ENCODE measurements at places on chromosomes 1 and 21.

DNA sequence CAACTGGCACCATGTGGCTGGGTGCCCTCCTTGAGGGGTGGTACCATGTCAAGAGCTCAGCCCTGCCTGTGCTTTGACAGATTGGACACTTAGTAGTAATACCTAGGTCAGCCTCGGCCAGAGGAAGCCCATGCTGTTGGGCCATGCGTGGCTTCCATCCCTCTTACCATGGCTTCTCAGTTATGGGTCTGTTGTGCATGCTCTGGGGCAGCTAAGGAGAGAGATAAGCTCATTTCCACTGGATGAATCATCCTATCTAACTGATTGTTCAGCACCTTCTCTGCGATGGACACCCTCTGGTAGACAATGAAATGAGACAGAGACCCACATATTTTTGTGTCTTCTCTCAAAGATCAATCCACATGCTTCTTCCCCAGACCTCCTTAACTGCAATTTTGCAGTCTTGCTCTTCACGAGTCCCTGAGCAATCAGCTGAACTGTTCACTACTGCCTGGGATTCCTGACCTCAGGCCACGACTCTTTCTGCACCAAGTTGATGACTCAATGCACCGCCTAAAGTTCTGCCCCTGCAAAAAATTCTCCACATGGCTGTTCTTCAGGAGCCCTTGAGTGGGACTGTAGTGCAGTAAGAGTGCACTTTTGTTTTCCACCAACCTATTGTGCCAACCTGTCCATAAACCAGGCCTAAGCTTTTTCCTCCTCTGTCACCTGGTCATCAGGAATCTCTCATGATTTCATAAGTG lies 6.9 kb upstream of the TRIM62 start:
- no peak for DNase-seq

DNA sequence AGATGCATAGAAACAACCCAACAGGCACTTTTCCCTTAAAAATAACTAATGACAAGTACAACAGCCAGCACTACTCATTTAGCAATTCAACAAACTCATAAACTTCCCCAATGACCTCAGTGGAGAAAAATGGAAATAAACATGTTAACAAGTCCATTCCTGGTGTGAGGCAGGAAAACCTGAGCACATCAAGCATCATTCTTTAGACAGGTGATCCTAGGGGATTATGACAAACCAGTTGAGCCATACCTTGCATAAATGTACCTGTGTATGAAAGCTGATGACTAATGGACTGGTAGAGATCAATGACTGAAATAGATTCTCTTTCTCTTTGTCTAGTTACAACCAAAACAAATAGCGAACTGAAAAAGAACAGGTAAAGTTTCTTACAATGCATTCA lies 7.0 kb downstream of the COL24A1 start:
- DNase-seq = no peak

DNA sequence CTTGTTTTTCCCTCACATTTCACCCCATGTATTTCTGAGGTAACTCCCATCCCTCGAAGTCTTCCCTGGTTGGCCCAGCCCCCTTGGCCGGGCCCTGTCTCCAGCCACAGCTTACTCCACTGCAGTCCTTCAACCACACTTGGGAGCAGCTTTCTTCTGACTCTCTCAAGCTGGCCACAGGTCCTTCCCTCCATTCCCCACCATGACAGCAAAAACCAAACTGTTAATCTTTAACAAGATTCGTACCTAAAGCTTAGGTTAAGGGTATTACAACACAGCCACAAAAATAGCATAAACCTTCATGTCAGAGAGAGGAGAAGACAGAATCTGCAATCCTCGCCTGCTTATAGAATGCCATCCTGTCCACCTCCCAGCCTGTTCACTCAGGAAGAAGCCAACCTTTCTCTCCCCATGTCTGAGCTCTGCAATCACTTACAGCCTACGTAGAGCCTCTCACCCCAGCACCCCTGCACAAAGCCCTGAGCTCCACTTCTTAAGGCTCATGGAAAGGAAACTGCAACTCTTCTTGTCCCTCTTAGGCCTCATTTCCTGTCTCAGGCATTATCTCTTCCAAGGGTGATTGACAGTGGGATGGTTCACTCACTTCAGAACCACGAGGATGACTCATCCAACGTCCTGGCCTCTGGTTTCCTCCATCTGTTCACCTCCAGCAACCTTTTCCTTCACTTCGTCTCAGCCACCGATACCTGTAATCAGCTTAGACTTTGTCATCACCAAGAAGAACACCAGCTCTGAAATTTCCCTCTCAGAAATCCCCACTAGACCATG lies 72.8 kb downstream of the CD2 start:
- peak; percentile 60 for DNase-seq

GRCh38 chr21:43950481-43950880 lies 61.6 kb upstream of the TRAPPC10 start:
- DNase-seq = no peak

GRCh38 chr1:153133267-153133666 lies 17.4 kb downstream of the SPRR2G start:
- DNase-seq = no peak

GRCh38 chr1:89630048-89630447 lies 2.9 kb upstream of the LRRC8C start:
- DNase-seq = no peak

- DNase-seq = no peak
Measured at GRCh38 chr1:214993419-214993818, 89.1 kb upstream of the KCNK2 start.

DNA sequence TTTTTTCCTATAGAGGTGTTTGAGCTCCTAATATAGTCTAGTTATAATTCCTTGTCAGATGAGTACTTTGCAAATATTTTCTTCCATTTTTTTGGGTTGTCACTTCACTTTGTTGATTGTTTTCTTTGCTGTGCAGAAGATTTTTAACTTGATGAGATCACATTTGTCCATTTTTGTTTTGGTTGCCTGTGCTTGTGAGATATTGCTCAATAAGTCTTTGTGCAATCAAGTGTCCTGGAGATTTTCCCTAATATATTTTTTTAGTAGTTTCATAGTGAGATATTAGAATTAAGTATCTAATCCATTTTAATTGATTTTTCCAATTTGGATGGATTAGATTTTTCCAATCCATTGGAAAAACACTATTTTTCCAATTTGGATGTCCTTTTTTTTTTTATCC lies 1395.5 kb downstream of the PLA2G4A start:
- DNase-seq = no peak

- no peak for DNase-seq
Measured at GRCh38 chr21:28480470-28480869, 512.2 kb downstream of the LTN1 start.

DNA sequence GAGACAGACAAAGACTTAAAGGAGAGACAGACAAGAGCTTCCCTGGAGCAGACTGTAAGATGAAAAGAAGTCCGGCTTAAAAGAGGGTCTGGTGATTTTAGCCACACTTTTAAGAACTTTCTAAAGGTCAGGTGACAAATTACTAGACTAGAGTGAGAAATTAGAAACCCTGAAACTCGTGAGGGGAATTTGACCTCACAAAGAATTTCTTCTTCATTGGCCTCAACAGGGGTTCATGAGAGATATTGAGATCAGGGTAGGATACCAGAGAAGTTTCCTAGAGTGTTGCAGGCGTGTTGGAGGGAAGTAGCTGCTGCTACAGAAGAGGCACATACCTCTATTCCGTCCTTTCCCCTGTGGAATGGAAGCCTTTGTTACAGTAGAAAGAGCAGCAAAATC lies 884.4 kb downstream of the KCNT2 start:
- DNase-seq = no peak

- no peak for DNase-seq
Measured at GRCh38 chr1:100034470-100034869, 64.7 kb downstream of the SLC35A3 start.

- DNase-seq = no peak
Measured at GRCh38 chr21:14361958-14362357, 21.0 kb downstream of the HSPA13 start.

DNA sequence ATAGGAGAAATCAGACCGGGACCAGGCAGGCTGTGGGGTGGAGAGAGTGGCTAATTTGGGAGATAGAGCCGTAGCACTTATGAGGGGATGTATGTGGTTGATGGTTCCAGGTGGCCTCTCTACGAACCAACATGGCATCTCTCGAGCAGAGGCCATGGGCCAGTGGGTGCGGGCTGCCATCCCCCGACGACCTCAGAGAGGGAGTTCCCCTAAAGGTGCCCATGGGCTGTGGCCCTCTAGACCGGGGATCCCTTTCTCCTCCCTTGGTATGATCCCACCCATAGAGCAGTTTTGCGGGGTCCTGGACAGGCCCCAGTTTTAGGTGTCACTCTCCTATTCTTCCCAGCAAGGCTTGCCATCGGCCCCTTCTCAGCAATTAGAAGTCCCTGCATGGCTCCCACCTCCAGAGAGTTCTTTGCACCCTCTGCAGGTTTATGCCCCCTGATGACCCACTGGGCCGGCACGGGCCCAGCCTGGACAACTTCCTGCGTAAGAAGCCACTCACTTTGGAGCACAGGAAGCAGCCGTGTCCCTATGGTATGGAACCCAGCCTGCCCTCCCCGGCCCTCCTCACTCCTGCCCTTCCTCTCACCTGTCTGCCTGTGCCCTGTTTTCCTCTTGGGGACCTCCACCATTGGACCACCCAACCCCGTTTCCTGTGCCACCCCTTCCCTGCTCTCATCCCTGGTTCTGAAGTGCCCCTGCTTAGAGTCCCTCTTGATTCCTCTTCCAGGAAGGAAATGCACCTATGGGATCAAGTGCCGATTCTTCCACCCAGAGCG lies 7.8 kb downstream of the ZC3H12A start:
- no peak for DNase-seq

DNA sequence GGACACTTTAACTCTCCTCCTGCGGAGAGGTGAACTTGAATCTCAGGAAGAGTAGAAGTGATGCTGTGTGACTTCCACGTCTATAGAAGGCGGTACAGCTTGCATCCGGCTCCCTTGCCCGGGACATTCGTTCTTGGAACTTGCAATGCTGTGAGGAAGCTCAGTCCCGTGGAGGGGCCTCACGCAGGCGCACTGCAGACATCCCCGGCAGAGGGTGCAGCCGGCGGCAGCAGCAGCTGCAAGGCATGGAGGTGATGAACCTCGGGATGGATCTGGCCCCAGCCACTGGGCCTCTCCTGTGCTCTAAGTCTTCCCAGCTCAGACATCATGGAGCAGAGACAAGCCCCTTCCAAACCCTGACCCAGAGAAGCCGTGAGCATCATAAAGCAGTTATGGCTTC lies 61.8 kb upstream of the SOD1 start:
- DNase-seq = no peak

DNA sequence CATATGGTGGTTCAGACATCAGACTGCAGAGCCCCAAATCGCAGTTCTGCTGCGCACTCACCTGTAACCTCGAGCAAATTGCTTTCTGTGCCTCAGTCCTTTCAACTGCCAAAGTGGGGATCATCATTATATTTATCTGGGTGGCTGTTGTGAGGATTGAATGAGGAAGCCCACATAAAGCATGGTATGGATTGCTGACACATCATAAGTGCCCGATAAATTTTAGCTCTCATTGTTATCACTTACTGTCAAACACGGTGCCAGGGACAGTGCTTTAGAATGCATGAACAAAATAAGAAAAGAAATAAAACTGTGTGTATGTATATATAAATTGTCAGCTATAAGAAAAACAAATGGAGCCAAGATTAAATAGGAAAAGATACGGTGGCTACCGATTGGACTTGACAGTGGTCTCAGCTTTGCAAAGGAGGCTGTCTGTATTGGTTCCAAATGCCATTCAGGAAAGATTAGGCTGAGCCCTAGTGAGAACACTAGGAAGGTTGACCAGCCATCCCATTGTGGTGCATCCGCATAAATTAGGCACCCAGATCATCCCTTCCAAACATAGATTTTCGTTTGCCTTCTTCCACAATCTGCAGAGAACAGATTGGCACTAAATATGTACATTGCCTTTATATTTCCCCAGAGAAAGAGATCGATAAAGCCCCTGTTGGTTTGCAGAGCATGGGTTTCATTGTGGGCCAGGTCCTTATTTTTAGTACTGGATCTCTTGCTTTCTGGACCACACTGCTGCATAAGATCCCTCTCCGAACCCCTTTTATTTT lies 91.8 kb upstream of the KAZN start:
- DNase-seq = no peak

DNA sequence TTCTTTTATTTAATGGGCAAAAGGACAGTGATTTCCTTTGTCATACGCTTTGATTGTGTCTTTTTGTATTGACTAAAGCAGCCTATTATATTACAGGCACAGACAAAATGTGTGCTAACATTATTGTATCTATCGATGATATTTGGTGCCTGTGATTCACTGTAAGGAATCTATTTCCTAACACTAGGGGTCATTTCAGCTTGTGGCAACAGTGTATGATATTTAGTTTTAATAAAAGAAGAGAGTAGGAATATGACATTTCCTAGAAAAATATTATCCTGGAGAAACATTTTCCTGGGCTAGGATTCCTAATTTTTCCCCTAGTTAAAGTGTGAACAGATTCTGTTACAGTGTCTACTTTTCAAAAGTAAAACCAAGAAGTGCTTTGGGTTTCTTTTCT lies 42.8 kb downstream of the TYW3 start:
- no peak for DNase-seq

GRCh38 chr21:15701830-15702229 lies 28.0 kb upstream of the USP25 start:
- DNase-seq = no peak

GRCh38 chr1:231814021-231814420 lies 187.4 kb downstream of the DISC1 start:
- DNase-seq = no peak

DNA sequence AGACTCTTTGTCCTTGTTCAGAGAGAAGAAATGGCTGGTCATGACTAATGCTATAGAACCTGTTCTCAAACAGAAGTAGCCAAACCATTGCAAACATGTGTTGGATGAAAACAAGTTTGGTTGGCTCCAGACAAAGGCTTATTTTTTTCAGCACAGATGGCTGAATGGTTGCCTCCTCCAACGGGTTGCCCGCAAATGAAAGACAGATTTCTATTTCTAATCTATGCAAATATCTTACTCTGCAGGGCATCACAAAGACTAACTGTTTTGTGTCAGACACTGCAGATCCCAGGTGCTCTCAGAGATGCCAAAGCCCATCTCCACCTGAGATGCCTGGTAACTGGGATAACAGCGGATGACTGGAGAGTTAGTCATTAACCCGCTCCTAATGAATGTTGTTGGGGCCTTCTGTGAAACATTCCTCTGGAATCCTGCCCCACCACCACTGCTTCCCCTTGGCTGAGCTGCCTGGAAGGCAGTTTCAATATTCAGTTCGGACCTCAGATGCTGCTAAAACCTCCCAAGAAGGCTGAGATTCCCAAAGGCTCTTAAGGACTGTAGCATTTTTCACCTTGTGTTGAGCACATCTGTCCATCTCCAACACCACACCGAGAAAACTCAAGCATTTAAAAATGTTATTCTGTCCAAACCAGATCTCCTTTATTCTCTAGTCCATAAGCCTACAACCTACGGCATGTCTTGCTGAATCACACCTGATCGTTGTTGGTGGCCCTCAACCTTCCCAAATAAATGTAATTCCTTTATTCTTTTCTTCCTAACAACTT lies 104.4 kb downstream of the PTPN14 start:
- DNase-seq = no peak

GRCh38 chr1:115524236-115524635 lies 117.5 kb upstream of the VANGL1 start:
- no peak for DNase-seq

DNA sequence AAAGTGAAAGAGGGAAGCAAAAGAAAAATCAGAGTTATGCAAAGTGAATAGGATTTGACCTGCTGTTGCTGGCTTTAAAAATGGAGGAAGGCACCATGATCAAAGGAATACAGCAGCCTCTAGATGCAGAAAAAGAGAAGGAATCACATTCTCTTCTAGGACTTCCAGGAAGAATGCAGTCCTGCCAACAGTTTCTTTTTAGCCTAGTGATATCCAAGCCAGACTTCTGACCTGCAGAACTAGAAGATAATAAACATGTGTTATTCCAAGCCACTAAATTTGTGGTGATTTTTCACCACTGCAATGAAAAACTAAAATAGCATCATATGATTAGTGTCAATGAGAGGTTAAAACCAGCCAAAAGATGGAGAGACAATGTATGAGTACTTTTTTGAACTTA lies 101.9 kb upstream of the ADAMTS5 start:
- DNase-seq = no peak

All from GM12892 (cell line).